ENCODE measurements at places on chromosomes 5 and 9. TPM values are rescaled to one million over a fixed set of nuclear protein-coding genes. Genes with fewer than 3 reads are reported as not detected.
A peak's percentile ranks its signal among the peaks of the same experiment; 100 is the strongest.

GRCh38 chr9:92146610-92147009 lies 31.4 kb upstream of the SPTLC1 start:
- H3K27ac ChIP-seq, result peak overlapping the region; percentile 80
- H3K27me3 ChIP-seq, result peaks cover 28% of the 10 kb centered on the region
- no peak overlapping the region for H3K4me3 ChIP-seq
- DNase-seq, result no peak
- no peaks in the 10 kb centered on the region for H3K36me3 ChIP-seq
- H3K4me1 ChIP-seq, result peaks cover 24% of the 10 kb centered on the region

DNA sequence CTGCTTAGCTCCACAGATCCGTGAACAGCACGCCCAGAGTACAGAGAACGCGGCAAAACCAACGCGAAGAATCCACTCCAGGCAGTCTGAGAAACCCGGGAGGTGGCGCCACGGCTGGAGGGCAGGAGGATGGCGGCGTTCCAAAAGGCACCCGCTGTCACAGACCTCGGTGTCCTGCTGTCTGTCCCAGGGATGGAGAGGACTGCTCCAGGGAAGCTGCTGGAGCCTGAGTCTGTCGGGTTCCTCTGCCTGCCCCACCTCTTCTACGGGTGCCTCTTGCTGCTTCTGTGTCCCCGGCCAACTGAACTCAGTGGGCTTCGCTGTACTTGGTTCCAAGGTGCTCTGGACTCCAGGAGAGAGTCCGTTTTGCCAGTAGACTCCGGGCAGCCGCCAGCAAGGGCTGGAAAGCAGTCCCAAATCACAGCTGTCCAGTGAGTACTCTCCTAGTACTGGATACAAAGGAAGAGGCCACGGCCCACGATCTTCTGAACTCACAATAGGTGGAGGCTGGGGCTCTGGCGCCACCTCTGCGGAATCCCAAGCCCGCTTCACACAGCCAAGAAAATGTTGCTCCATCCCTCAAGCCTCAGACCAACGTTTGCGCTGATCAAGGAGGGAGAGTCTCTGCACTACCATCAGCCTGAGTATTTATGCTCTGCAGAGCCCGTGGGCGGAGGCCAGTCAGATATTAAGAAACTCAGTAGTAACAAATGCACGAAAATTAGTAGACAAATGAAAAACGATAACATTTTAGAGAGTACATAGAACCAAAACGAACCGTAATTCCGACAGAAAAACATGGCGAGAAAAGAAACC lies 440 bp downstream of the ANXA2R start:
- peaks cover 49% of the 10 kb centered on the region for H3K4me1 ChIP-seq
- H3K27ac ChIP-seq, result peak overlapping the region; percentile 98
- H3K36me3 ChIP-seq, result no peaks in the 10 kb centered on the region
- DNase-seq, result peak; percentile 75
- H3K4me3 ChIP-seq, result peak overlapping the region; percentile 77

GRCh38 chr9:133921866-133922265 lies 70.3 kb downstream of the VAV2 start:
- H3K27ac ChIP-seq, result no peak overlapping the region
- H3K4me3 ChIP-seq, result no peak overlapping the region
- H3K27me3 ChIP-seq, result no peaks in the 10 kb centered on the region
- H3K36me3 ChIP-seq, result no peaks in the 10 kb centered on the region

DNA sequence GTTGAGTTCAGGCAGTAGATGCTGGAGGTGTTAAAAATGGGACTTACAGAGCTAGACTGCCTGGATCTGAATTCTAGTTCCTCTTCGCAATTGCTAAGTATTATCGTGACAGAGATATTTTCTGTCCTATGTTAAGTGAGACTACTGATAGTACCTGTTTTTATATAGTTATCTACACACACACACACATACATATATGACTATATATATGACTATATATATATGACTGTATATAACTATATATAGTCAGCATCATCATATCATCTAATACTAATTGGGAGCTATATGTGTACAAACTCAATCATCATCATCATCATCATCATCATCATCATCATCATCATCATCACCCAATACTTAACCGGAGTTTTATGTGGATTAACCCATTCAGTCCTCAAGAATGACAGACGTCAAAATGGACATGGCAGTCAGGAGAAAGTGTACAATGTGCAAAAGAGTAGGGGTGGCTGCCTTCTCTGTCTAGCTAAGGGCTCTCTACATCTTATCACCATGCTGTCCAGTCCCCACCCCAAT lies 7.3 kb downstream of the PIK3R1 start:
- peak overlapping the region; percentile 79 for H3K27ac ChIP-seq
- peak overlapping the region; percentile 22 for H3K4me3 ChIP-seq
- H3K27me3 ChIP-seq, result no peaks in the 10 kb centered on the region
- no peak for DNase-seq
- peaks cover 28% of the 10 kb centered on the region for H3K36me3 ChIP-seq

DNA sequence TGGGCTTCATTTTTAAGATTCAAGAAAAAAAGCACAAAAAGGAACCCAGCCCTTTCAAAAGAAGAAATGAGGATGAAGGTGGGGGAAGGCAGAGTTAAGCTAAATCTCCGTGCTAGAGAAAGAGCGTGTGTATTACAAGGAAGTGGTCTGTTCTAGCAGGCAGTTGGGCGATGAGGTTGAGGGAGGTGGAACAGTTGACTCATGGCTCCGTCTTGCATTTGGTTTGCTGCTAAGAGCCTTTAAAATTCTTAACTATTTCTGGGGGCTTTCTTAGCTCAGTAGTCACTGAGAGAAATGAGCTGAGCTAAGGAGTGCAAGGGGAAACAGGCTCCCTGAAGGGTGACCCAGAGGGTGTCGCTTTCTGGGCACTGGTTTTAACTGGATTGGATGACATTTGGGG lies 117.4 kb downstream of the GCNT1 start:
- no peak for DNase-seq
- no peak overlapping the region for H3K27ac ChIP-seq
- no peaks in the 10 kb centered on the region for H3K4me1 ChIP-seq
- H3K27me3 ChIP-seq, result peaks cover 14% of the 10 kb centered on the region
- H3K36me3 ChIP-seq, result no peaks in the 10 kb centered on the region
- no peak overlapping the region for H3K4me3 ChIP-seq

DNA sequence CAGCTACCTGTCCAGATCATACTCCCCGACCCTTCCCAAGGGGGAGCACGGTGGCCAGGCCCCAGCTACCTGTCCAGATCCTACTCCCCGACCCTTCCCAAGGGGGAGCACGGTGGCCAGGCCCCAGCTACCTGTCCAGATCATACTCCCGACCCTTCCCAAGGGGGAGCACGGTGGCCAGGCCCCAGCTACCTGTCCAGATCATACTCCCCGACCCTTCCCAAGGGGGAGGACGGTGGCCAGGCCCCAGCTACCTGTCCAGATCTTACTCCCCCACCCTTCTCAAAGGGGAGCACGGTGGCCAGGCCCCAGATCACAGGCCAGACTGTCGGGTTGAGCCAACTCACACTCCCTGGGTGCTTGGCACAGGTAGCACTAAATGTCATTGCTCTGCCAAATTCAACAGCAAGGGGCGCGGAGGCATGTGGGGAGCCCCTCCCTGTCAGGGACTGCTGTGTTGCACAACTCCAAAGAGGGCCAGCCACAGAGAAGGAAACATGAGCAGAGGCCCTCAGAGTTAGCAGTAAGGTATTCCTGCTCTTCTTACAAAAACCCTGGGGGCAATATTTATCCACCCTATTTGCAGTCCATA lies 136.9 kb downstream of the OLFM1 start:
- no peaks in the 10 kb centered on the region for H3K4me1 ChIP-seq
- H3K36me3 ChIP-seq, result no peaks in the 10 kb centered on the region
- H3K27ac ChIP-seq, result no peak overlapping the region
- H3K27me3 ChIP-seq, result peaks cover 86% of the 10 kb centered on the region

- no peak for DNase-seq
- H3K27me3 ChIP-seq, result peaks cover 39% of the 10 kb centered on the region
- H3K27ac ChIP-seq, result no peak overlapping the region
- no peak overlapping the region for H3K4me3 ChIP-seq
- H3K4me1 ChIP-seq, result no peaks in the 10 kb centered on the region
- no peaks in the 10 kb centered on the region for H3K36me3 ChIP-seq
Observed at GRCh38 chr9:132439153-132439552, 29.1 kb downstream of the CFAP77 start.

GRCh38 chr9:629146-629545 lies 212.4 kb upstream of the DMRT1 start:
- no peaks in the 10 kb centered on the region for H3K36me3 ChIP-seq
- DNase-seq, result no peak
- H3K4me1 ChIP-seq, result peaks cover 81% of the 10 kb centered on the region
- H3K4me3 ChIP-seq, result no peak overlapping the region
- H3K27me3 ChIP-seq, result no peaks in the 10 kb centered on the region

Gene GGTA1
- total RNA-seq, result 34.1 TPM

- DNase-seq, result no peak
- H3K27me3 ChIP-seq, result peaks cover 62% of the 10 kb centered on the region
- no peaks in the 10 kb centered on the region for H3K4me1 ChIP-seq
- H3K27ac ChIP-seq, result no peak overlapping the region
Observed at GRCh38 chr5:2471152-2471879, 280.2 kb downstream of the IRX2 start.

GRCh38 chr9:28651050-28651722 lies 1077.9 kb upstream of the C9orf72 start:
- H3K4me3 ChIP-seq, result no peak overlapping the region
- H3K4me1 ChIP-seq, result no peaks in the 10 kb centered on the region
- H3K36me3 ChIP-seq, result no peaks in the 10 kb centered on the region
- H3K27ac ChIP-seq, result no peak overlapping the region

- no peaks in the 10 kb centered on the region for H3K36me3 ChIP-seq
- DNase-seq, result no peak
- no peaks in the 10 kb centered on the region for H3K4me1 ChIP-seq
- no peak overlapping the region for H3K4me3 ChIP-seq
- H3K27ac ChIP-seq, result no peak overlapping the region
- H3K27me3 ChIP-seq, result no peaks in the 10 kb centered on the region
Observed at GRCh38 chr5:56993241-56993640, 41.3 kb upstream of the MIER3 start.

Gene TRIM7
- 6.4 TPM for total RNA-seq

Gene ALDH1B1
- total RNA-seq, result 21.6 TPM

DNA sequence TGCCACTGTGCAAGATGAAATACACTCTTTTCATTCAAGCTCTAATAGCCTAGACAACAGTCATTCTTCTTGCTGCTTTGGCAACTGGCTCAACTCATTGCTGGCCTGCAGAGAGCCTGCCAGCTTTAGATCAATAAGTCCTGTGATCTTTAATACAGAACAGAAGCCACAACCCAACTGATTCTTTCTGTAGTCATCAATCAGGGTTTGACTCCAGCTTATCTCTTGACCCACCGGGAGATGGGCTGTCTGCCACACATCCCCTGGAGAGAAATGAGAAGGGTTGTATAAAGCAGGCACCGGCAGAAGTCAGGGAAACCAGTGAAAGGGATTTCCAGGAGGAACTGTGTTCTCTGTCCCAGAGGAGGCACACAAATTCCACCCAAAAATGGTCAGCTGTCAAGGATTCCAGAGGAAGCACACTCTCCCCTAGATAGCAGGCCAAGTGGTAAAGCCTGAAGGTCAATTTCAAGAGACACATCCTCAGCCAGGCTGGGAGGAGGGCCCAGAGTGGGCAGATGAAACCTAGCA lies 24.5 kb downstream of the LHFPL2 start:
- peaks cover 11% of the 10 kb centered on the region for H3K36me3 ChIP-seq
- no peak overlapping the region for H3K27ac ChIP-seq
- no peaks in the 10 kb centered on the region for H3K27me3 ChIP-seq
- H3K4me1 ChIP-seq, result peaks cover 53% of the 10 kb centered on the region
- DNase-seq, result no peak

Gene FBXL7
- 27.7 TPM for total RNA-seq

GRCh38 chr5:61304590-61305381 lies 27.3 kb upstream of the ZSWIM6 start:
- H3K4me1 ChIP-seq, result peaks cover 32% of the 10 kb centered on the region
- DNase-seq, result peak; percentile 18
- no peaks in the 10 kb centered on the region for H3K36me3 ChIP-seq
- peak overlapping the region; percentile 23 for H3K4me3 ChIP-seq

DNA sequence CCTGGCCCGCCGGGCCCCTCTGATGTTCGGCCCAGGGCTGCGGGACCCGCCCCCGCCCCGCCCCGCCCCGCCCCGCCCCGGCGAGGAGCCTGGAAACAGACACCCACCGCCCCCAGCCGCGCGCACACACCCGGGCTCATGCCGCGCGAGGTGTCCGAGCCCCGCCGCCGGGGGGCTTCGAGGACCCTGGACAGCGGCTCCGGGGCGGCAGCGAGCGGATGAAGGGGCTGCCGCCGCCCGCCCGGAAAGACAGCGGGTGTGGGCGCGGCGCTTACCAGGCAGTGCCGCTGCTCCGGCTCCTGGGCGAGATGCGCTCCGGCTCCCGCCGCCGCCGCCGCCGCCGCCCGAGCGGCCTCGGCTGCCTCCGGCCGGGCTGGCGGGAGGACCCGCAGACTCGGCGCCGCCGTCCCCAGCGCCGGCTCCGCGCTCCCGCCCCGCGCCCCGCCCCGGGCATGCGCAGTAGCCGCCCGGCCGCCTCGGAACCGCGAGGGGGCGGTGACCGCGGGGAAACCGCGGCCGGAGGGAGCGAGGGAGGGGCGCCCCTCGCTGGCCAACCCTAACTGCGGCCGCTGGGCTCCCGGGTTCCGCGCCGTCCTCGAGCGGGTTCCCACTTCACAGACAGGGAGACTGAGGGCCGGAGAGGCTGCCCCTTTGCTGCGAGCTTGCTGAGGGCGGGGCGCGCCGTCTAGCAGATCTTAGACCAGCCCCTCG lies at the start of gene GPRIN1:
TSS of gene GPRIN1 (minus strand) at position 433 of the 711 bp plus-strand sequence. CDS start 10,322 bp downstream, outside the sequence.
- H3K27ac ChIP-seq, result peak within 1 kb of the TSS; percentile 33
- peak; percentile 48 for DNase-seq
- H3K4me3 ChIP-seq, result peak within 1 kb of the TSS; percentile 73
- H3K36me3 ChIP-seq, result no peaks in the 10 kb centered on the region
- peaks cover 57% of the 10 kb centered on the region for H3K27me3 ChIP-seq
- H3K4me1 ChIP-seq, result peaks cover 16% of the 10 kb centered on the region

DNA sequence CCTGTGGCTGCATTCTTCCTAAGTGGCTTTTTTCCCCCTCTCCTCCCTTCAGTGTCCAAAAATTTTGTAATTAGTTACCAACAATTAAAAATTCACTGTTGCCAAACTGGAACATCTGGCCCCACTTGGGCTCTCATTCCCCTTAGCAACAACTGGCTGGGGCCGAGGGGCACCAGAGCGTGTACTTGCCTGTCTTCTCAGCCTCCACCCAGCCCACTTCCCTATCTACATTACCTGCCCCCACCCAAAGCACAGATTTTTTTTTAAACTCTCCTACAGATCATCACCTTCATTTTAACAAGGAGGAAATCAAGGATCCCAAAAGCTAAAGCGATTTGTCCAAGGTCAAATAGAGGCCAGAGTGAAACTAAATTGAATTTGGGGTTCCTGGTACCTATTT lies 278.8 kb downstream of the EBF1 start:
- no peaks in the 10 kb centered on the region for H3K27me3 ChIP-seq
- no peak for DNase-seq
- no peaks in the 10 kb centered on the region for H3K4me1 ChIP-seq
- no peak overlapping the region for H3K4me3 ChIP-seq

Gene ANXA2R
- total RNA-seq, result 0.82 TPM

Data from left ventricle myocardium inferior (tissue), 1 donor.